ENCODE measurements at places on chromosomes 4 and X.

DNA sequence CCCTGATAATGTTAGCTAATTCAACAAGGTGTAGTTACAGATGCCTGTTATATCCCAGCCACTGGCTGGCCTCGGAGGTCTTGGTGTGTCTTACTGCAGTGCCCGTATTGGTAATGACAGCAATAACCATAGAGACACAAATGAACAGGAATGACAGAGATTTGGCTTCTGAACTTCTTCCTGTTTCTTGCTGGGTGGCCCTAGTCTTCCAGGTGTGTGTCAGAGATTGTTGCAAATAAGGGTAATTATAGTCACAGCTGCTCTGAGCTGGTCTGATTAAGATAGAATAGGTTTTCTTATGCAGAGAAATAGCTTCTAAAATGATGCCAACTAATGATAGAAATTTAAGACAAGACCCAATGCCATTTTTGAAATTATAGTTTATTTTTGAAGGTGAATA lies 64.1 kb upstream of the MAD2L1 start:
- DNase-seq, result no peak

- no peak for DNase-seq
Observed at GRCh38 chrX:10393241-10393640, 227.1 kb downstream of the MID1 start.

DNA sequence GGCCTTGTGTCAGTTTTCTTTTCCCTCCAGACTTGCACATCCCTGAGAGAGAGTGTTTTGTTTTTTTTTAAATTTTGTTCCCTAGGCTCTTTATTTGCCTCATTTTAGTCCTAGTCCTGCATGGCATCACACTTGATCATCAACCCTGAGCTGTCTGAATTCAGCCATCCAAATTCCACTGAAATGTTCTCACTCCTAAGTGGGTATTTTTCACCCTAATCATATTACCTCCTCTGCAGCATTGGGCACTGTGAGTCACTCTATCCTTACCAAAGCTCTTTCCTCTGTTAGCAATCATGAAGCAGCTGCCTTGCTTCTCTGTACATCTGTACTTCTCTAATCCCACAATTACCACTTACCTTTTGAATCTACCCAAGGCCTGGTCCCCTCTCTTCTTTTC lies 356.6 kb upstream of the MAGEB2 start:
- DNase-seq, result no peak

GRCh38 chr4:10090467-10091250 lies 25.9 kb downstream of the WDR1 start:
- no peak for DNase-seq

- no peak for DNase-seq
Observed at GRCh38 chrX:99242001-99242400, 1168.1 kb downstream of the PCDH19 start.

DNA sequence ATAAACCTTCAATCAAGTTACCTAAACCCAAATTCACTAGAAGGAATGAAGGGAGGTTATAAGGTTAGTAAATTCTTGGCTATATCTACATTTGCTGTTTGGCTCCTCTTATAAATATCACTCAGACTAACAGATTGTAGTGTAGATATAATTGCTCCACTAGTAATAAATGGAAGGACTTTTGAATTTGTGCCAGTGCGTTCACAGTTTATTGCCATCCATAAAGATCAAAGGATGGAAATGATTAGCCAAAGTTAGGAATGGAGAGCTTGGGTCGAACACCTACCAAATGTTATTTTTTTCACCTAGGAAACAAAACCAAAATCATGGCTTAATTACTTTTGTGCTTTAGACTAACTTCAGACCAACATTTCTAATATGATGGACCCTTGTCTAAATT lies 9.2 kb downstream of the DTHD1 start:
- DNase-seq, result no peak

DNA sequence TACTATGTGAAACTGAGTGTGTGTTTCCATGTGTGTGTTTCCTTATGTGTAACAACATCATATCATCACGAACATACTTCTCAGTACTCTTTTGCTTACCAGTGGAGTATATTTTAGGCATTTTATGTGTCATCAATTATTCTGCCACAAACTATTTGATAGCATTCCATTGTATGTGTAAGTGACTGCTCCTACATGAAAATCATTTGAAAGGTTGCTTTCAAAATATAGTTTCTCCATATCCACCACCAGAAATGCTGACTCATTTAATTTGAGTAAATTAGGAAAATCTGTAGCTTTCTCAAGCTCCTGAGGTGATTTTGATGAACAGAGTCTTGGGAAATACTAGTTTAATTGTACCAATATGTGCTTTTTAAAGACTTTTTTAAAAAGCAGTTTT lies 376.2 kb downstream of the PCDH18 start:
- no peak for DNase-seq

All from dorsolateral prefrontal cortex (tissue), 122 donors.